ENCODE measurements at places on chromosomes 12 and 14.

DNA sequence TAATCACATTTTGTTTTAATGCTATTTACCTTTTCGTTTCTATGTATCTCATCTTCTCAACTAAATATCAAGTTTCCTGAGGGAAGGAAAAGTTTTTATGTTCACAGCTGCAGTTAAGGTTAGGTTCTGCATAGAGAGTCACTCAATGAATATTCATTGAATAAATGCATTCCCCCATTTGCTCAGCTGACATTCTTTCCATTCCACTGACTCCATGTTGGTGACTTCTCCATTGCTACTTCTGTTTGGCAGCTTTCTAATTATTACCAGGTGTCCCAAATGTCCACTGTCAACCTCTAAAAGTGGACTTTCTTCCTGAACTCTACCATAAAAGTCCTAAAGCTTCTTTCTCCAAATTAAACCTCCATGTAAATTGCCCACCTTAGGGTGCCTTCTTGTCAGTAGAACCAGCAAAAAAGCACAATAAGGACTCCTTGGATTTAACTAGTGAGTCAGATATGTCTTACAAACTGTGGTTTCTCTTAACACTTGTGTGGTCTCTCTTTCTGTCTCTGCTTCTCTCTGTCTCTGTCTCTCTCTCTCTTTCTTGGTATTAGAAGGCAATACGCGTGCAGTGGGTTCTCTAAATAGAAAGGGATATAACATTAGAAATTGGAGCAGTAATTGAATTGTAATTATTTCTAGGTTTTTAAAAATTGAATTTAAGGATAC is 85.9 kb downstream of the TMEM117 start:
- DNase-seq: no peak

- DNase-seq: no peak
These were observed 1150.0 kb downstream of the FSCB start for GRCh38 chr14:43356979-43357545.

DNA sequence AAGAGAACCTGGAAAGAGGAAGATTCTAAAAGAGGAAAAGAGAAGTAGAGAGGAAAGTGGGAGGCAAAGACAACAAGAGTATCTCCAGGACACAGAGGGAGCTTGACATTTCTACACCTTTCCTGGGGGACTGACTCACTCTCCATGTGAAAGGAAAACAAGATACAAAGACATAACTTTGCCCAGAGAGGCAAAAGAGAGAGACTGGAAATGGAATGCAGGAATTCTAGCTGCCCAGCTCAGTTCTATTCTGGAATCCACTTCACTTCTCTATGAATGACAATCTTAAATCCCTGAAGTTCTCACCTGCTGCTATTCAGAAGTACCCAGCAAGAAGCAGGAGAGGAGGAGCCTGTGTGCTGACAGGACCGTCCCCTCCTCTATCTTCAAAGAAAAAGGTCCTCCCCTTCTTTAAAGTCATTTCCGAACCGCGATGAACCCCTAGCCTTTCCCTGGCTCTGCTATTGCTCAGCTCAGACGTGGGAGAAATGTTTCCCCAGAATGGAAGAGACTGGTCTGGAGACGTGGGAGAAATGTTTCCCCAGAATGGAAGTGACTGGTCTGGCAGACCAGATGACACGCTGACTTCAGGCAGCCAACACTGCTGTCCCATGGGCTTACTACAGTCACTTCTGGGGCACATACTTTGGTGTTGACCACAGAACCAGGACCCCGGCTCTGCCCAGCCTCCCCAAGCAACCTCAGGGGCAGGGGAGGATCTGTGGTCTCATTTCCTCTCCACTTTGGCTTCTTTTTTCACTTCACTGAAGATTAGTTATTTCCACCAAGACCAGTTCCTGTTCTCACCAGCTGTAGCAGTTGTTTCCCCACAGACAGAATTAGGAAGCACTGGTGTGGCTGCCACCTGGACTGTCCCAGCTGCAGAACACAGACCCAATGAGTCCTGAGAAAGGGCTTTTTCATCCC is 8.3 kb downstream of the FMNL3 start:
- no peak for DNase-seq

- no peak for DNase-seq
These were observed 96.6 kb downstream of the SCN8A start for GRCh38 chr12:51687614-51688013.

- DNase-seq: no peak
These were observed 1304.9 kb downstream of the TMEM121 start for GRCh38 chr14:106831322-106831720.

GRCh38 chr12:86723326-86723725 is 467.1 kb upstream of the MGAT4C start:
- no peak for DNase-seq

GRCh38 chr12:19971361-19972280 is 396.7 kb upstream of the PDE3A start:
- no peak for DNase-seq

- DNase-seq: no peak
These were observed 73.7 kb downstream of the TBK1 start for GRCh38 chr12:64525461-64526160.

- no peak for DNase-seq
These were observed 2.6 kb downstream of the NKX2-1 start for GRCh38 chr14:36517242-36518030.

DNA sequence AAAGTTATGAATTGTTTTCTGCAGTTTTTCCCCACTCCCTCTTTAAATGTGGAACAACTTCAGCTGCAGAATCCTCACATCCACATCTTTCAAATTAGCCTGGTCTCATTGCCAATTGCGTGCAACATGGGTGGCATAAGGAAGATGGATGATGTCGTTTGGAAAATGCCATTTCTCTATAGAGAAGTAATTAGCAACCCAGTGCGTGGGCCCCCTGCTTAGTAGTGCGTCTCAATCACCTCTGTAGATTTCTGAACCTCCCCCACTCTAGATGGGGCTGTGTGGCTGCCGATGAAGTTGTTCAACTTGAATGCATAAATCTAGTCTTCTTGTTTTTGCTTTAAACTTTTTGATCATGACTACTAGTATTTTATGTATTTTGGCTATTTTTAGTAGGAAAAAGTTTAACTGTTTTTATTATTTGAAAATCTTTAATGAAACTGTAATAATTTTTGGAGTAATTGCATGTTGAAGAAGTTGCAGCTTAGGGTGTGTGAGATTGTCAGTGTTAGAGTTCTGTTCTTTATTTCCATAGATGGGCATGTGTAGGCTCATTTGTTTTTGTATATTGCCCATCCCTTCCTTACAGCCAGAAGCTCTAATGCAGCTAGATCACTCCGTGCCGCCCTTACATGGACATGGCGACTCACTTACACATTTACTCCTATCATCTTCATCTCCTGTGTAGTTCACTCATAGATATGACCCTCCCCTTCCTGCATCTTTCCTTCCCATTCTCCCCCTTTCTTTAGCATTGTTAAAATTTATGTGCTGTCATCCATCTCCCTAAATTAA is 358.2 kb downstream of the DIO2 start:
- DNase-seq: no peak

GRCh38 chr14:48983351-48983888 is 602.8 kb downstream of the RPS29 start:
- no peak for DNase-seq

DNA sequence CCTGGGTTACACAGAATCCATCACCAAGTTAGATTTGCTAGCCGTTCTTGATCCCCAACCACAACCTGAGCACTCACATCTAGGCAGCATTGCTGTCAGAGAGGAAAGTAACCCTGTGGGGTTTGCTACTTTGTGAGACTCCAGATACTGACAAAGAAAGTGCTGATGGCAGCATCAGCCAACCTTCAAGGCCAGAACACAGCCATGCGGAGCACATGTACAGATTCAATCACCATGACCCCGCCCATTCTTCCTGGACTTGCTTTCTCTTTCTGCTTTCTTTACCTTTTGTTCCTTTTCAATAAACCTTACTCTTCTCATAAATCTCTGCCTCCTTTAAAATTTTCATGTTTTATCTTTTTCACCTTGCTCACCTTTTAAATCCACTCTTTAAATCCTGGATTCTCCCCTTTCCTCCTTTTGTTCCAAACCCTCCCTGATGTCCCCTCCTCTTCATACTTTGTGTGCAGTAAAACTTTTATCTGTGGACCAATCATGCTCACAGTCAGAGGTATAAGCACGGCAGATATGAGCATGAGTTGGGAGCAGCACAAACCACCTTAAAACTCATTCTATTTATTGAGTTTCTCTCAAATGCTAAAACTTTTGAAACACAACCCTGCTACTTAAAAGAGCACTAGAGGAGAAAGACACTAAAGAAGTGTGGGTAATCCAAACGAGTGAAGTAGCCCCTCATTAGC is 21.9 kb upstream of the CERS5 start:
- no peak for DNase-seq

DNA sequence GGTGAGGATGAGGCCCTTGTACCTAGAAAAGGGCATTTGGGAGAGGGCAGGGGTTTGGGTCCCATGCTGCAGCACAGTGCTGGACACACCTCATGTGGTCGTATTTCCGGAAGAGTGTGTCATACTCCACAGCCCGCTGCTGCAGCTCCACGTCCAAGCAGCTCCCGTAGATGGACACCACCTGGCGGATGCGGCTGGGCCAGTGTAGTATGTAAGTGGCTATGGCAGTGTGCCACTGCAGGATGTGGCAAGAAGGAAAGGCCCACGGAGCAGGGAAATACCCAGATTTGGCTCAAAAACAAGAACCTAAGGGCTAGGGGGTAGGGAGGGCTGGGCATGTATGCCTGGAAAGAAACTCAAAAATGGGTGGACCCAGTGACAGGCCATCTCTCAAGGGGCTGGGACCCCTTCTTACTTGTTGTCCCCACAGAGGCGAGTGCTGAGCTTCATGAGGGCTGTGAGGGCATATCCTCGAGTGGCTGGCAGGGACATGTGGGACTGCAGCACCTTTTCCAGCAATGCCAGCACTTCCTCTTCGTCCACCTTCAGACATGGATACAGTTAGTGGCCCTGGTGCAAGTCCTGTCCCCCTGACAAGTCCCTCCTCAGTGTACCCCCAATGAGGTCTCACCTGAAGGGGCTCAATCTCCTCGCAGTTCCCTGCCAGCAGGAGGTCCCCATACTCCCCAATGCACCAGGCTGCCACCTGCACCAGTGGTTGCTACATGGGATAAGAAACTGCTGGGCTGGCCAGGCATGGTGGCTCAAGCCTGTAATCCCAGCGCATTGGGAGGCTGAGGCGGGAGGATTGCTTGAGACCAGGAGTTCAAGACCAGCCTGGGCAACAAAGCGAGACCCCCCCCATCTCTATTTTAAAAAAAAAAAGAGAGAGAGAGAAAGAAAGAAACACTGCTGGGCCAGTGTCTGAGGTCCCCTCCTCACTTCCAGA is 5.4 kb downstream of the AP1G2 start:
- no peak for DNase-seq

- DNase-seq: no peak
These were observed 113.2 kb downstream of the CAND1 start for GRCh38 chr12:67382241-67382871.

- no peak for DNase-seq
These were observed 373.4 kb downstream of the TMEM121 start for GRCh38 chr14:105899657-105900397.
